ENCODE measurements at places on chromosomes 7 and 10.

GRCh38 chr7:20786779-20787659, at the start of gene SP8:
Gene SP8 (minus strand): TSS chr7:20786886. CDS start chr7:20786798, 88 bp downstream.
- DNase-seq, result no peak

GRCh38 chr10:96044736-96045135, 1.4 kb downstream of the CCNJ start:
- no peak for DNase-seq

- DNase-seq, result no peak
These were observed 3.3 kb downstream of the MKI67 start for GRCh38 chr10:128122931-128123330.

DNA sequence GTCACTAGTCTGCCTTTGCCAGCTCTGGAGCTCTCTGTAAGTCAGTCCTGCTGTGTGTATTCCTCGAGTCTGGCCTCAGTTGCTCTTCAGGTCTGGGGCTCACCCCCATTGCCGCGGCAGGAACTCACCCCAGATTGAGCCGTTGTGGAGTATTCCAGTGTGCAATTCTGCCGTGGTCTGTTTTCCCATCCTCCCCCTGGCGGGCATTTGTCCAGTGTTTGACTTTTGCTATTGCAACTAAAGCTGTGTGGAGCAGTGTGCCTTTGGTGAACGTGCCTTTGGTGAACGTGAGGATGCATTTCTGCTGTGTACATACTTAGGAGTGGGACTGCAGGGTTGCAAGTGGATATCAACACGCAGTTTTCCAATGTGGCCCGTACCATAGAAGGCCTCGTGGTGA, 134.5 kb downstream of the FAM53B start:
- no peak for DNase-seq

DNA sequence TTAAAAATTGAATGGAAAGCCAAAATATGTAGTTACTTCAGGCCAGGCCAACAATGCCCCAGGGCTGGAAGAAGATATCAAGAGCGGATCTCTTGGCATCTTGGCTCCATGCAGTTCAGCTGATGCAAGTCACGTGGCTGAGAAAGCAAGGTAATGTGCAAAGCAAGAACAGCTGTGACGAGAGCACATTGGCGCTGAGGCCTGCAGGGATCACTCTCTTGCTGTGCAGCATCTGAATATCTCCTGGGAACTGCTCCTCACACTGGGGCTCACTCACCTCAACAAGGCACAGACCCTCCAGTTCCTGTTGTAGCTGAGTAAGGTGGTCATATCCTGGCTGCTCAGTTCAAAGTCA, 14.0 kb downstream of the AKR1B1 start:
- DNase-seq, result no peak

DNA sequence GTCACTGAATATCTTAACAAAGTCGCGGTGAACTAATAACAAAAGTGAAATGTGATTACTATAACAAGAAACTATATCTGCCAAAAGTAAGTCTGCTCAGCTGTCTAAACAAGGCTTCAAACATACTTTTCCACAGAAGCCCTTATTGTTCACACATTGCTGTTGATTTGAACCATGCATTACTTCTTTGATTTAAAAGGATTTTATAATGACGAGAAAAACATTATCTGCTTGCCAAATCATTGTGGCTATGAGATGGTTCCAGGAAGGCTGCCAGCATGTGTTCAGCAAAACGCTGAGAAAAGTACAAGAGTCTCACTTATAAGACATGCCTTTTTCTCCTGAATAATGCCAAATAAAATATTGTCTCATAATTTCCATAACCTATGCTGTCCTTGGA, 24.4 kb downstream of the RNF133 start:
- no peak for DNase-seq

DNA sequence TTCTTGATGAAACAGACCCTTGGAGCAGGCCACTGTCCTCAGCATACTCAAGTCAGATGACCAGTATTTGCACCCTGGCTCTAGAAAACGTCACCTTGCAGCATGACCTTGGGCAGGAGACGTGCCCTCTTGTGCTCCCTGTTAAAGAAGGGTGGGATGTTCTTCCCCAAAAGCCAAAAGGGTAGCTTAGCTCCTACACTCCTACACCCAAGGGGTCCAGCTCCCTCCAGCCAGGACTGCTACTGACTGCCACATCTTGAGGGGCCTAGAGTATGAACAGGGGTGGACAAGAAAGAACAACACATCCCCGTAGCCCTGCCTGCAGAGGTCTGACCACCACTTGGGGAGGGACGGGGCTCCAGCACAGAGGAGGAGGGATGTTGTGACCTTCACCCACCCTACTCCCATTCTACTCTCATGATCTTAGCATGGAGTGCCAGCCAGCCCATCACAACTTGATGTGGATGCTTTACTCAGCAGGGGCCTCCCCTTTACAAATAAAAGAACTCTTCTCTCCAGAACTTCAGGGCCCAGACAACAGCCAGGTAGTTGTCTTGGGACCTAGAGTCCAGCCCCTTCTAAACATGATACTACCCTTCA, 165.3 kb upstream of the ZMIZ1 start:
- no peak for DNase-seq

DNA sequence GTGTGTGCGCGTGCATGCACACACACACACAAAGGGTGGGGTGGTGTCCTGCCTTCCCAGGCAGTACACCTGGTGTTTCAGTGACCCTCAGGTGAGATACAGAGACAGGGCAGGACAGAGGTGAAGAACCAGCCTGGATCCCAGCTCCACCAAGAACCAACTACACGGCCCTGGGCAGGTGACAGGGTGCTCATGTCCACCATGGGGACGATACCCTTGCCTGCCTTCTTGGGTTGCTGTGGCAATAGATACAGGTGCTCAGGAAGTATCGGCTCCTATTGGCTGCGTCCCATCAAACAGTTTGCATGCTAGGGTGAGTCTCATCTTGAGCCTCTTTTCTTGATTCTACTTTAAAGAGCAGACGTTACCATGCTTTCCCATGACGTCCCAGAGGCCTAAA, 33.7 kb upstream of the CXCL12 start:
- no peak for DNase-seq

DNA sequence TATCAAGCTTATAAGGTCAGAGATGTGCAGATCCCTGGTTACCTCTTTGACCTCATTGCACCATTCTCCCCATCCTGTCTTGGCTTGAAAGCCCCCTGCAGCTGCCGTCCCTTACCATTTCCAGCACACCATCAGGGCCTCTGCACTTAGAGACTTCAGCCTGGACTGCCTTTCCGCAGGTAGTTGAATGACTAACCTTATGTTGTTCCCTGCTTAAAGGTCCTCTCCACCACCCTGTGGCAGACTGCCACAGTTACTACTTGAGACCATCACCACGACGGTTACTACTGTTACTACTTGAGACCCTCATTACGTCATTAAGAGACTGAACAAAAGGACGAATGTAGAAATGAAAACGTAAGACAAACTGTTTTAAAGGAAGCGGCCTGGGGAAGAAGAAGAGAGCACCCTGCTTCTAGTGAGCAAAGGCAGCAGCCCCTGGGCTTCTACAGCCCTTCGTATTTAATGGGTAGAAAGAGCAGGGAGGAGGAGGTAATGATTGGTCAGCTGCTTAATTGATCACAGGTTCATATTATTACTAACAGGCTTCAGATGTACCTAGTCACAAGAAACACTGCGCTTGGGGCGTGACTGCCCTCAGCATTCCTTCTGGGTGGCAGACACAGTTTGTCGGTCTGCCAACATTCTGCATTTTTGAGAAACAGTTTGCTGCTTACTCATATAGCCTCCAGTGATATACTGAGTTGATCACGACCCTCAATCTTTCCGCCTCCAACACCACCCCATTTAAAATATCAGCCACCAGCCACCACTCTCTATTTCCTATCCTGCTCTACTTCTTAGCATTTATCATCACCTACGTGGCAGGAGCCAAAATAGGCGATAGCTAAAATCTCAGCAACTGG, 74.1 kb upstream of the PARD3 start:
- no peak for DNase-seq

DNA sequence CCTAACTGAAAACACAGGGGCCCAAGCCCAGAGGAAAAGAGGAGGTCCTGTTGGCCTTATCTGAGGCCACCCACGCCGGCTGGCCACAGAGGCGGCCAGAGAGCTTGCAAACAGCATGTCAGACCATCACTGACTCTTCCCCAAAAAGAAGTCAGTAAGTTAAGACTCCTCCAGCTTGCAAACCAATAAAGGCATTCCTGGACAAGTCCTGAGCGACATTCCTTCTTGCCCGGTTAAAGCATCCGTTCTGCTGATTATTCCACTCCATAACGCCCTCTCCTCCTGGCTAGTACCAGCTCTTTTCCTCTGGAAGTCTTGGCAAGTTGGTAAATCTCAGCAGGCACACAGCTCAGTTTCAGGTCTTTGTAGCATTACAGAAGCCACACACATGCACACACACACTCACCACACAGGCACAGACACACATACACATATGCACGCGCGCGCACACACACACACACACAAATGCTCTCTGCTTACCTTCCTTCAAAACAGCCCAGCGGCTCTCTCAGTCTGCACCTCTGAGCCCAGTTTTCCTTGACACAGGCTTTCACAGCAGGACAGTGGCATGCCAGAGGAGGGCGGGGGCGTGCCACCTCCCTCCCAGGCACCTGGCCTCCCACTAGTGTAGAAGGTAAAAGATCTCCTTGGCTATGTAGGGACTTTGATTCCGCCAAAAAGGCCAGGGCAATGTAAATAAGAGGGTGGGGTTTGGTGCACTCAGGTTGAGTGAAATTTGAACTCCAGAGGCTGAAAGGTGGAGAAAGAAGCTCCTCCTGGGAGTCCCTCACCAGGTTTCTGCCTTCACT, 201.4 kb downstream of the TNS3 start:
- DNase-seq, result no peak

- no peak for DNase-seq
These were observed 102.5 kb downstream of the CD36 start for GRCh38 chr7:80740778-80741545.

DNA sequence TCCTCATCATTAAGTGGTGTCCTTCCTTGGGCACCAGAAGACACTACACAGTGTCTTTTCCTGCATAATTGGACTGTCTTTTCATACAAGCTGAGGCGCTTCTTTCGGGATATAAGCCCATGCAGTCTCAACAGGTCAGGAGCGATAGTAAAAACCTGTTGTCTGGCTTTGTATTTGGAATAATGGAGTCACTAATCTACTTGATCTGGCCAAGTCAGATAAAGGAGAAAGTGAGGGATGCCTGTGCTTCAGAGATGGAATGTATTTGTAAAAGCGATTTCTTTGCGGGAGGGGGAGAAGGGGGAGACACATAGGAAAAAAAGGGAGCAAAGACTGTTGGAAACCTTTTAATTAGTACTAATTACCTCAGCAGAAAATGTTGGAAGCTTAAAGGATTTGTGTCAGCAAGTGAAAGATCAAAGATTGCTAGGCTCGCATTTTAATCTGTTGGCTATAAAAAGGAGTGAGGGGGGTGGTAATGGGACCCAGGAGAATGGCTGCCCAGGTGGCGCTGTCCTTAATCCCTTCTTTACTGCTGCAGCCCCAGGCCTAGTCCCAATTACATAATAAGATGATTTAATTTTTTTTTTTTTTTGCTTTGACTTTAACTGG, 581.4 kb downstream of the LRMDA start:
- no peak for DNase-seq

DNA sequence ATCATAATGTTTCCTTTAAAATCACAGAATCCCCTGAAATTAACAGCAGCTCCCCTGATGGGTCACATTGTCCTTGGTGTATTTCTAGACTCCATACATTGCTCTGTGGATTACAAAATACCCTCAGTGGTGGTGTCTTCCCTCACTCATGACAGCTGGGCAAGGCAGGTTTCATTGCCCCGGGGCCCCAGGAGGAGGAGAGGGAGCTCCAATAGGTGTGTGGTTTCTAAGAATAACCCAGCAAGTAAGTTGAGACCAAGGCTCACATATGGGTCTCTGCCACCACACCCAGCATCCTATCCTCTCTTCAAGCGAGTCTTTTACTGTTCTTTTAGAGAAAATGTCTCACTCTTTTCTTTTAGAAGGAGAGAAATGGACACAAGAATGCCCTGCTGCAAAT, 63.6 kb downstream of the PKD1L1 start:
- DNase-seq, result no peak

GRCh38 chr7:95097851-95098250, 190.5 kb downstream of the PPP1R9A start:
- no peak for DNase-seq

- no peak for DNase-seq
These were observed 6.5 kb downstream of the SNX8 start for GRCh38 chr7:2307690-2308107.

- DNase-seq, result no peak
These were observed 22.2 kb upstream of the BAIAP2L1 start for GRCh38 chr7:98423043-98423442.

DNA sequence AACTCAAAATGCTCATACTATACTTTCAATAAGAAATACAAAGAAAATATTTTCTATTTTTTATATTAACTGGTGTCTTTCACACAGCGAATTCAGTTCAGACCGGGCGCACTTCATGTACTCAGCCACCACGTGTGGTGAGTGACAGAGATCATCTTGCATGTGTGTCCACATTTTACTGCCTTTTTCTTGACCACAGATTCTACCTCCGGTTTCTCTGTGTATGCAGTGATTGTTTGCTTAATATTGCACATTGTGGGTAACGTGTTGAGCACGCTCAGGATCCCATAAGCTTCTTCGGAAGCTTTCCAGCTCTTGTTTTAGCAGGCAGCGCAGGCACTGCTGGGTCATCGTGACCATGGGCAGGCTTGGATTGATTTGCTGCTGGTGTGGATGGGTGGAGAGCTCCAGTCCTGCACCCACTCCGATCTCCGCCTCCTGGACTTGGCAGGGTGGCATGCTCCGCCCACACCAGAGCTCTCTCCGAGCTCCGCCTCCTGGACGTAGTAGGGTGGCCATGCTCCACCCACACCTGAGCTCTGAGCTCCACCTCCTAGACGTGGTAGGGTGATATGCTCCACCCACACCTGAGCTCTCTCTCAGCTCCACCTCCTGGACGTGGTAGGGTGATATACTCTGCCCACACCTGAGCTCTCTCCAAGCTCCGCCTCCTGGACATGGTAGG, 253.3 kb downstream of the DIP2C start:
- no peak for DNase-seq

DNA sequence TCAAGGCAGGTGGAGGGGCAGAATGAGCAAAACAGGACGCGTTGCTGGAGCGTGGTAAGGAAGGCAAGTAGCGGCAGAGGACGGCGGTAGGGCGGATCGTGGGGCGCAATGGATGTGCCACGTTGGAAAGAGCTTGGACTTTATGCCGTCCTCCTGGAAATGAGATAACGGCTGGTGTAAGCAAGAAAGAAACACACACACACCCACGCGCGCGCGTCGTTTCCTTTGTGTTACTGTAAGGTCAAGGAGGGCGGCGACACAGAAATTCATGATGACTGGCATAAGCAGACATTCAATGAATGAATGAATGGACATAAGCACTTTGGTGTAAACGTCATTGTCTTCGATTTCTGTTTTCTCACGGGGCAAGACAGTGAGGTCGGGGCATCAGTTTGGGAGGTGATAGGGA, 683 bp upstream of the ENTPD7 start:
- peak; percentile 38 for DNase-seq

DNA sequence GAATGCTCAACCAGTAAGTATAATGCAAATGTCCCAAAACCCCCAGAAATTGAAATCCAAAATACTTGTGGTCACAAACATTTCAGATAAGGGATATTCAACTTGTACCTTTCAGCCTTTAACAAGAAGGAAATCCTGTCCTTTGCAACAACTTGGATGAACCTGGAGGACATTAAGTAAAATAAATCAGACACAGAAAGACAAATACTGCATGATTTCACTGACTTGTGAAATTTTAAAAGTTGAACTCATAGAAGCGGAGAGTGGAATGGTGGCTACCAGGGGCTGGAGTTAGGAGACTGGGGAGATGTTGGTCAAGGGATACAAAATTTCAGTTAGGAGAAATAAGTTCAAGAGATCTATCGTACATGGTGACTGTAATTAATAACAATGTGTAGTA, 187.6 kb downstream of the DNAH11 start:
- DNase-seq, result no peak

- no peak for DNase-seq
These were observed 78.9 kb downstream of the LRRC17 start for GRCh38 chr7:102991540-102992214.

All from CD4-positive, alpha-beta T cell (primary cell).